ENCODE measurements at places on chromosomes 3 and 15.
A peak's percentile ranks its signal among the peaks of the same experiment; 100 is the strongest.

GRCh38 chr15:82183121-82184031, 79.2 kb downstream of the EFL1 start:
- DNase-seq = no peak

- no peak for DNase-seq
These were observed 159.1 kb upstream of the NANOGP8 start for GRCh38 chr15:35244227-35244626.

DNA sequence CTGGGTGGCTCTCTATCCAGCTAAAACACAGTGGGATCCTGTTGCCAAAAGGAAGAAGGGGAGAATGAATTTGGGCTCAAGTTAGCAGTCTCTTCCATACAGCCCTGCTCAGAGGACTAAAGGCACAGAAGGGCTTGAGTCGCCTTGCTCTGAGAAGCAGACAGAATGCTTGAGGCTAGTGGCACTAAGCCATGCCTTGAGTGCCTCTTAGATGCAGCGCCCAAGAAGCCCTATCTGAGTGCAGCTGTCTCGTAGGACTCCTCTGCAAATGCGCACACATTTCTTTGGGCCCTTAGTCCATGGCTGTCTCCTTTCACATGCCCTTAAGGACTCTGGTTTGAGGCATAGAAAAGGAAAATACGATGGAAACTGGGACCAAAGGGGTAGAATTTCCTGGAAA, 211.3 kb upstream of the CHRM5 start:
- no peak for DNase-seq

GRCh38 chr3:127675651-127676391, 3.1 kb downstream of the ABTB1 start:
- DNase-seq = no peak

DNA sequence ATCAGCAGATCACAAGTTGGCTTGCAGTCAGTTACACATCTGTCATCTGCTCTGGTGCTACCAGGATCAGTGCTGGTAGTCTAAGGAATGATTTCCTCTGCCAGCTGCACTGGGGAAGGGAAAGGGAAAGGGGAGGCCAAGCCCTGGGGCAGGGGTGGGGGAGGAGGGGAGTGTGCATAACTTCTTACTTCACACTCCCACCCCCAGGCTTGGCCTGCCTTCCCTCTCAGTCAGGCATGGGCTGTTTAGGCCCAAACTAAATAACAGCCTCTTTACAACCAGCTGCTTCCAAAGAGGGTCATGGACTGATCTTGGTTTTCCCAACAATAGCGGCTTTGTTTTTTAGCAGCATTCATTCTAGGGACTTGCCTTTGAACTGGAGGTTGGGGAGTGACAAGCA, 86.1 kb upstream of the PSMD6 start:
- DNase-seq = no peak

DNA sequence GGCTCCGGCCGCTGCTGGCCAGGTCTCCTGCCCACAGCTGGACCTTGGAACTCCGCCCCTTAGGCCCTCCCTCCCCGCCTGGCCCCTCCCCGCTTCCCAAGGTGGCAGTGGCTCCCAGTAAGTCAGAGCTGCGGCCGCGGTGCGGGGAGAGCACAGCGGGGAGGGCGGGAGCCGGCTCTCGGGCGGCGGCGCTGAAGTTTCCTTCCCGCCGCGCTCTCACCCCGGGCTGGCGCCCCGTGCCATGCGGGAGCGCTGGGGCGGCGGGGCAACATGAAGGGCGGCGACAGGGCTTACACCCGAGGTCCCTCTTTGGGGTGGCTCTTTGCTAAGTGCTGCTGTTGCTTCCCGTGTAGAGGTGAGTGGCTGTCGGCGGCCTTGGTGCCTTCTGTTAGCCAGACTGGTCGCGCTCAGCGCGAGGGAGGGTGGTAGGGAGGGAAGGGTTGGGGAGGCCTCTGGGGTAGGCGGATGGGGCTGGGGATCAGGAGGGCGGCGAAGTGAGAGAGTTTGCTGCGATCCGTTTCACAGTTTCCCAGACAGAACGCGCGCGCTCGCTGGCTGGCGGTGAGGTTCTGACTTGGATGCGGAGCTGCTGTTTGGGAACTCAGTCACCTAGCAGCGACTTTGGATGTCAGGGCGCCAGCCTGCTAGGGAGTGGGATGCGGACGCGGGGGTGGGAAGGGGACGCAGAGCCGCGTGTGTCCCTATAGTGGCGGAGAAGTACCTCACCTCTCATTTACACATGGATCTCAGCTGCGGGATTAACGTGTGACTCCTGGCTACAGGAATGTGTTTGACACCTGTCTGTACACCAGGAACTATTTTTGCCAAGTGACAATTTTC, 145.5 kb upstream of the UMPS start:
- DNase-seq = peak; percentile 37

DNA sequence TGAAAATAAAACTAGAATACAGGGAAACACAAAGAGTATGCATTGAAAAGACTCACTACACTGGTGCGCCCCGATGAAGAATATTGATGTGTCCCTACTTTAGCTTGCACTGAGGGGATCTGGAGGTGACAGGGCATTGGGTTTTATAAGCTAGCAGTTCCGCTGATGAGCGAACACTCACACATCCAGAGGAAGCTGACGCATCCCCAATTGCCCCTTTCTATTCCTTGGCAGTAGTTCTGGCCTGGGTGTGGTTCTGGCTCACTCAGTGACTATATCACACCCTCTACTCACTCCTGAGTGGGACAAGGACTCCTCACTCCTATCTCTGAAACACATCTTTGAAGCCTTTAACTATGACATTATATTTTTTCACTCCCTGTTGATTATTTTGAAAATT, 71.0 kb downstream of the B3GNT5 start:
- no peak for DNase-seq

DNA sequence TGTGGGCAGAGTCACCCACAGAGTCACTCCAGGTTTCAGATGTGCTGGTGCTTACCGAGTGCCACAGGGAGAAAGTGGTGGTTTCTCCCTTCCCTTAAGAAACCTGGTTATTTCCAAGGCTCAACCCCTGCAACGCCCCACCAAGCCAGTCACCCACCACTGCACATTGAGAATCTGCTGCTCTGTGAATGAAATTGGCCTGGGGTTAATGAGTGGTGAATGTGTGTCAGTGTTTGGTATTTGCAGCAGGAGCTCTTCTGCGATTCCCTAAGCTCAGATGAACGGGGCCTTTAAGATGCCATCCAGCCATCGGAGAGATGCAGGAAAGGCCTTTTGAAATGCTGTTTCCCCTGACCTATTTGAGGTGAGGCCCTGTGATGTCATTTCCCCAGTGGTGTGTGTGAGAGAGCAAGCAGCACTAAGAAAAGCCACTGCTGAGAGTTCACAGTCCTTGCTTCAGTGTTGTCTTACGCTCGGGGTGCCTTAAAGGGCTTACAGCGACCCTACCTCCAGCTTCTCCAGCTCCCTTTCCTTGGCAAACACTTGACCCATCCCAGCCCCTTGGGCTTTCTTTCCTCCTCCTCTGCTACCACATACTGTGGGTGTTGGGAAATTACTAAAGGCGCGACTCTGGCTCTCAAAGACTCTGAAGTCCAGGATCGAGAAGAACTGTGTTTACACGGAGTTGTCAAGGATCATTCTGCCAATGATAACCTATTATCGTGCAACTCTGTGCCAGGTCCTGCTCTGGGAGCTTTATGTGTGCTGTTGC, 68.9 kb downstream of the SMAD3 start:
- no peak for DNase-seq

DNA sequence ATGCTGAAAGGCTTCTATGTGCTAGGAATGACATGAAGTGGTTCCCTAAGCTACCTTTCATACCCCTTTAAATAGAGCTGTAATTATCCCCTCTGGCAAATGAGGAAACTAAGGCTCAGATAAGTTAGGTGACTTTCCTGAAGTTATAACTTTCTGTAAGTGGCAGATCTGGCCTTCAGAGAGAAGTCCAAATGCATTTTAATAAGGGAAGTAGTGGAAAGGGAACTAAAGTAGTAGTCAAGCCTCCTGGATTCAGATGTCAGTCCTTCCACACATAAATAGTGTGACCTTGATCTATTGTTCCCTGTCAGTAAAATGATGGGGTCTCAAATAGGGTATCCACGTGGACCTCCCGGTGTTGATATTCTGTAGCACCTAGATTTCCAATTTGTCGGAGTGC, 277.7 kb downstream of the EDEM1 start:
- DNase-seq = no peak

Measured in D721Med (cell line).